ENCODE measurements at places on chromosomes 4 and X. TPM values are rescaled to one million over a fixed set of nuclear protein-coding genes. Genes with fewer than 3 reads are reported as not detected.

DNA sequence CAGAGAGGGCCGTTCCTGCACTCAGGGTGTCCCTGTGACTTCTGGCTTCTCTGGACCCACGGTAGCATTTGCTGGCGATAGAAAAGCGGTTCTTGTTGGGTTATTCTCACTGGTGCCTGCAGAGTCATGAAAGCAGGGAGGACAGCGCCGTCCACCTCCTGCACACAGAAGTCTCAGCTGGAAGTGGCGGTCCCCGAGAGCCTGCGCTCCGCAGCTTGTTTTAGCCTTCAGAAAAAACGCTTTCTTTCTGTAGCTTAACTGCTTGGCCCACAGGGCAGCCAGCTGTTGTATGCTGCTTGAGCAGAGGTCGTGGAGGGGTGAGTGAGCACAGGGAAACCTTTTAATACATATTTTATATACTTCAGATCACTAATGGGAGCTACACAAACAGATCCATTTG lies 400.7 kb upstream of the FAT1 start:
- no peak for DNase-seq

DNA sequence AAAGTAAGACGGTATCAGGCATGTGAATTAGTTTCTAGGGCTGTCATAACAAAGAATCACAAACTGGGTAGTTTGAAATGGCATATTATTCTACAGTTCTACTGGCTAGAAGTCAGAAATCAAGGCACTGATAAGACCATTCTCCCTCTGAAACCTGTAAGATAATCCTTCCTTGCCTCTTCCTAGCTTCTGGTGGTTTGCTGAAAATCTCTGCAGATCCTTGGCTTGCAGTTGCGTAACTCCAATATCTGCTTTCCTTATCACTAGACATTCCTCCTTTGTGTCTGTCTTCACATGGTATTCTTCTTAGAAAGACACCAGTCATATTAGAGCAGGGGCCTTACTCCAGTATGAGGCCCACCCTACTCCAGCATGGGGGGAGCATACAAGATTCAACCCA lies 19.6 kb upstream of the LCORL start:
- no peak for DNase-seq

DNA sequence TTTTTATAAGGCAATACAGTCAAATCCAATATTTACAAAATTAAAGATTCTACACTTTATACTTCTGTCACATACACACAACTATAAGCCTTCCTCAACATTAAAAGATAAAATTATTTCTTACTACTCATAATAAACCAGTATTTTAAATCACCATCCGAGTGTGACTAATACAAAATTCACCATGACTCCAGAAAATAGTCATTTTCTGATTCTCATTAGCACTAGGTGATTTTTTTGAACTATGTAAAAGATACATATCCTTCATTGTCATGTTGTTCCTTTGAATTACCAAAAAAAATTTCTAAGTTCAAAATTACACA lies 646 bp upstream of the SLC7A11 start:
- DNase-seq, result no peak

DNA sequence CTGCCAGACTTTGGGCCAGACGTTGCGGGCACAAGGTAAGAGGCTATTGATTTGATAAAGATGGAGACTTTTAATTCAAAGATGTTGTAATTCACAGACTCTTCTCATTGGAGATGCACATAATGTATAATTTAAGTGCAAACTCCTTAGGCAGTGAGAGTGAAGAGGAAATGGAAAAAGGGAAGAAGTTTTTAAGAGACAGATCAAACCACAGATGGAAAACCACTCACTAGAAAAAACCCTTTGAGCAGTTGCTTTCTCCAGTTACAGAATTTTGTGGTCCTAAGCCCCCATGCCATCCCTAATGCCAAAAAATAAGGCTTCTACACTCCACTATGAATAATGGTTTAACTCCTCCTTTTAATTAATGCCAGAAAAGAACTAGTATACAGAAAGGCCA lies 977.1 kb upstream of the PRKX start:
- DNase-seq, result no peak

- no peak for DNase-seq
Observed at GRCh38 chr4:184094532-184095159, 123.0 kb downstream of the ENPP6 start.

GRCh38 chrX:21493226-21493830 lies 119.1 kb downstream of the CNKSR2 start:
- DNase-seq, result no peak

DNA sequence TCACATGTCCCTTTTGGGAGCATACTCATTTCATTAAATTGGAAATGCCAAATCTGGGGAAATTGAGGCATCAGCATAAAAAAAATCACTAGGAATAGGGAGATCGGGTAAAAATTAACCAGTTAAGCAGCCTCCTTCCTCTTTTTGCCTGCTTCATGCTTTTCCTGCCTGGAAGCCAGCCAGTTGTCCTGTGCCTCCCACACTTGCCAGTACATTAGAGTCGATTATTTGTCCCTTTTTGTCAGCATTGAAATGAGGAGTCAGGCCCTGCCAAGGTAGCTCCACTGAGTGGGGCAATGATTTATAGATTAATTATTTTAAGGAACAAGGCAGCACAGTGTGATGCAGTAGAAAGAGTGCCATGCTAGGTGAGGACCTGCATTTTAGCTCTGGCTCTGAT lies 55.3 kb downstream of the SH2D1A start:
- DNase-seq, result no peak

DNA sequence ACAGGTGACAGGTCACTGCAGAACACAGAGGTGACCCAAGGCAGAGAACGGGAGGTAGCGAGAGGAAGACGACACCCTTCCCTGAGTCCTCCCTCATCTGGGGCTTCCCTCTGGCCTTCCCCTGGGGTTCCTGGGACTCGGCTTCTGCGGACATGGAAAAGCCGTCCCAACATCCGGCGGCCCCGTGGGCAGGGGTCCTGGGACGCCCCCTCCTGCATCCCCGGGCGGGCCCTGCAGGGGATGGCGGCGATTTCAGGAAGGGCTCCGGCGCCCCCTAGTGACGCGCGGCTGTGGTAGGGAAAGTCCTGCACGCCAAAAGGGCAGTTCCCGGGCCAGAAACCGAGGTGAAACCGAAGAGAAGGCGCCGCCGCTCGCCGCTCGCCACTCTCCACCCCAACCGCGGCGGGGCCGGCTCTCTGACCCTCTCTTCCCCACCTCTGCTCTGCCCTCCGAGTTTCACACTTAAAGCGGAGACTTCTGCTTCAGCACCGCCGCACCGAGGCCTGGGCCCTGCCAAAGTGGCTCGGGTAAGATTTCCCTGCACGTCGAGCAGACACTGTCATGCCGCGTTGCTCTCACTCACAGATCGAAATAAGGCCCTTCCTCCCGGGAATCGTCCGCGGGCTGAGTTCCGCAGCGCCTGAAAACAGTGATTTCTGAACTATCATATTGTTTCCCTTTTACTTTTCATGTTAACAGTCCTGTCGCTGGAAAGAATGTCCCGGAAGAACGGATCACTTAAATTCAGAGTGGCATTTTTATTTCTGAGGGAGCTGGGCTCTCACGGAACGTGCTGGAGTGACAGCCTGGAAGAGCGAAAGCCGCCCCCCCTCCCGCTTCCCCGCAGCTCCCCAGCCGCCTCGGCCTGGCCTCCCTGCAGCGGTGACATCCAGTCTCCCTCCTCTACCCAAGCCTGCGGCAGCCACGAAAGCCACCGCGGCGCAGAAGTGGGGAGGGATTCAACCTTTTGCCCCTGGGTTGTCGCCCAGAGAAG lies 110.6 kb downstream of the DCTD start:
- DNase-seq, result peak; percentile 56

DNA sequence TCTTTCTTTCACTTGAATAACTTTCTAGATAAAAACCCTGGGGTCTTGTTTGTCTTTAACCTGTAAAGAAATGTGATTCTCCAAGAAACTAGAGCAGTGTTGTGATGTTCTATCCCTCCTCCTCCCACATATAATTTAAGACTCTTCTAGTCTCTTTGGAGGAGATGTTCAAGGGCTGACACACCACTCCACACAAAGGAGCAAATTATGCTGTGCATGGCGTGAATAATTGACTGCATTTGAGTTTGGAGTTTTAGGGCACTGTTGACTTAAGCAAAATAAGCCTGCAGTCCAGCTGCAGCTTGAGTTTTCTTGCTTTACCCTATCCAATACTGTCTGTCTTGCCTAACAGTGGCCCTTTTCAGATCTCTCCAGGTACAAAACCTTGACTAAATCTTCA lies 119.7 kb downstream of the CHRDL1 start:
- DNase-seq, result no peak

DNA sequence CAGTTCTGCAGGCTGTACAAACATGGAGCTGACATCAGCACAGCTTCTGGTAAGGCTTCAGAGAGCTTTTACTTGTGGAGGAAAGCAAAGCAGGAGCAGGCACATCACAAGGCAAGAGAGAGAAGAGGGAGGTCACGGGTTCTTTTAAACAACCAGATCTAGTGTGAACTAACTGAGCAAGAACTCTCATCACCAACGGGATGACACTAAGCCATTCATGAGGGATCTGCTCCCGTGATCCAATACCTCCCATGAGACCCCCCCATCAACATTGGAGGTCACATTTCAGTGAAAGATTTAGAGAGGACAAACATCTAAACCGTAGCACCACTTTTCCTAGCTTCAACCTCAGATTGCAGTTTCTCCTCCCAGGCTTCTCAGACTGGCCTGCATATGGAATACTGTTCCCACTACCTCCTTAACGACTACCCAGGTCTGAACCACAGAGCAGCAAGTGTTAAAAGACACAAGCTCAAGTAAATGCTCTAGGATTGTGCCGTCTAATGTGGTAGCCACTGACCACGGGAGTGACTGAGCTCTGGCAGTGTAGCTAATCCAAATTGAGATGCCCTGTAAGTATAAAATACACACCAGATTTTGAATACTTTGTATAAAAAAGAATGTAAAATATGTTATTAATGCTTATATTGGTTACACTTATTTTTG lies 192.7 kb downstream of the PTTG2 start:
- no peak for DNase-seq

- DNase-seq, result no peak
Observed at GRCh38 chr4:72970756-72971155, 98.8 kb downstream of the COX18 start.

DNA sequence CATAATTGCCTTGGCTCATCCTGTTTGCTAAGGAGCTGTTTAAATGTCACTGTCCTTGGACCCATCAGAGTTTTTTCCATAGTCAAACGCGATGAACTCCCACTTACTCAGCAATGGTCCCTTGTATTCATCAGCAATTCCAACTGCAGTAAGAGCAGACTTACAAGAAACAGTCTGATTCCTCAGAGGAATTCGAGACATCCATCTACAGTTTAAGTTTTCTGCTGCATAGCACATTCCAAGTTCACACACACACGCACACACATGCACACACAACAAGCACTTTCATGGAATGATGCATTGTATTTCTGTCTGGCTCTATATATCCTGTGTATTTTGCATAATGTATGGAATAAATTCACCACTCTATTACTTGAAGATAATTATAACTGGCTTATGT lies 32.7 kb upstream of the TMEM150C start:
- DNase-seq, result no peak

DNA sequence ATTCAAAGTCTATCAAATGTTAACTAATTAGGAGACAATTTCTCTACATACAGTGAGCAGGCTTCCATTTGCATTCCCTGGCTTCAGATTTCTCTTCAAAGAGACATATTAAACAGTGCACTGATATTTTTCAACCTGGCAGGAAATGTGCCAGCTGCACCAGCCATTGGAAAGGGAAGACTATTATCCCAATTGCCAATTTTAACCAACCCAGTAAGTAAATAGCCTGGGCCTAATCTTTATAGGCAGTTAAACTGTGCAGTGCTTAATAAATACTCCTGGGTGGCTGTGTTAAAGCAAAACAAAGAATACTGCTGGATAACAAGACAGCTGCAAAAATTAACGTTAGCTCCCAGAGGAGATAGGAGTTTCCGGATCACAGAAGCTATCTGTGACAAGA lies 111.9 kb upstream of the GALNT7 start:
- no peak for DNase-seq

GRCh38 chr4:152735396-152735859 lies 44.1 kb downstream of the TIGD4 start:
- DNase-seq, result no peak

DNA sequence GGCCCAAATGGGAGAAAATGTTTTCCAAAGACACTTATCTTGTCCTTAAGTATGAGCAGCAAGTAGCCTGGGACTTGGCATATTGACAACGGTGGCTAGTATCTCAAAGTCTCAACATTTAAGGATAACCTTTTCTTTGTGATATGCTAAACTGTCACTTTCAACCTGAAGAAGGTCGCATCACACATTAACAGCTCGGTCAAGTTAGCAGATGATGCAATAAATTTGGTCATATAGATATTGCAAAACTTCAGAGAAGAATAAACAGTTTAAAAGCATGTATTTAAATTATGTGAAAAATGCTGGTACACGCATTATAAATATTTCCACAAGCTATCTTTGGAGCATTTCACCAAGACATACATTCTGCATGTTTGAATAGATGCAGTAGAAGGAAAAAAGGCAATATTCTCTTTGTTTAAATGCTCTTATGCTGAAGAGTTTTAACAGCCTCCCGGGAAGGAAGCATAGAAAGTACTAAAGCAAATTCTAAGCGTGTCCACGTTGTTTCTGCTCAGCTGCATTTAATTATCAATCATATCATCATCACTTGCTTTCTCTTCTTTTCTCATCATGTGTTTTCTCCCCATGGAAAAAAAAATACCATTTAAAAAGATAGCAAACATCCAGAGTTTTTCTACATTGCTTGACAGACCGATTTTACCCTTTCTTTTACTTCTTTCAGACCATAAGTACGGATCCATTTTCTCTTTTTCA lies 24.2 kb downstream of the ARHGAP6 start:
- DNase-seq, result no peak

DNA sequence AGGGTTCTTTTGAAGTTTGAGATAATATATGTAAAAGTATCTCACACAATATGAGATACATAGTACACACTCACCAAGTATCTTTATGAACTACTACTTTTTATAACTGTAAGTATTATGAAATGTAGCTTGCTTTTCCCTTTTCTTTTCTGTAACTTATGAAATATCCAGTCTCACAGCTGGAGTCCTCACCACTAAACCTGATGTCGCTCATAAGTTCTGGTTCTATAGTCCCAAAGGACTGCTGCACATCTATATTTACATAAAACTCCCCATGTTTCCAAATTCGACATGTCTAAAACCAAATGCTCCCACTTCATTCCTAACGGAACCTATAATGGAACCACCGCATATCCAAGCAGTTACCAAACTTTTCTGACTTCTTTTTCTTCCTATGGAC lies 186.5 kb upstream of the SLC7A11 start:
- DNase-seq, result no peak

Gene STK32B
- total RNA-seq, result 0.12 TPM

Gene RBM46
- total RNA-seq, result not detected

Gene XAGE1B
- total RNA-seq, result not detected

Gene H2BW2
- not detected for total RNA-seq

Gene FATE1
- total RNA-seq, result not detected

Gene WNK3
- 0.21 TPM for total RNA-seq

Gene ADGRG4
- not detected for total RNA-seq

Gene APELA
- not detected for total RNA-seq

Gene SERTM2
- total RNA-seq, result not detected

Gene KDM6A
- total RNA-seq, result 53.9 TPM

Gene PLXNB3
- total RNA-seq, result 0.25 TPM

Gene ITIH6
- not detected for total RNA-seq

Gene FHIP1A
- total RNA-seq, result 0.86 TPM
